ENCODE measurements at places on chromosomes 11 and 22. TPM values are rescaled to one million over a fixed set of nuclear protein-coding genes. Genes with fewer than 3 reads are reported as not detected.

The OR5L1 gene
- polyA plus RNA-seq, result not detected

The PATE2 gene
- polyA plus RNA-seq, result not detected

The FZD4 gene
- polyA plus RNA-seq, result 3.0 TPM

The C11orf16 gene
- polyA plus RNA-seq, result not detected

The SYCE3 gene
- polyA plus RNA-seq, result not detected

The PTGDR2 gene
- 0.22 TPM for polyA plus RNA-seq

The SEC14L6 gene
- 0.04 TPM for polyA plus RNA-seq

The GRM5 gene
- polyA plus RNA-seq, result under 0.01 TPM

The MS4A4A gene
- polyA plus RNA-seq, result 48.7 TPM

The B3GAT1 gene
- 0.96 TPM for polyA plus RNA-seq

The OR8G5 gene
- not detected for polyA plus RNA-seq

The LIF gene
- polyA plus RNA-seq, result 0.24 TPM

The MUC6 gene
- polyA plus RNA-seq, result 0.02 TPM

All from spleen (tissue), 13 donors.